ENCODE measurements at places on chromosomes 5 and 9.

- no peak for DNase-seq
These were observed 1844.3 kb downstream of the MAT2B start for GRCh38 chr5:165349735-165350134.

- DNase-seq = no peak
These were observed 33.1 kb downstream of the ANKRD33B start for GRCh38 chr5:10596886-10597451.

GRCh38 chr9:18215626-18216025 is 258.3 kb upstream of the ADAMTSL1 start:
- no peak for DNase-seq

DNA sequence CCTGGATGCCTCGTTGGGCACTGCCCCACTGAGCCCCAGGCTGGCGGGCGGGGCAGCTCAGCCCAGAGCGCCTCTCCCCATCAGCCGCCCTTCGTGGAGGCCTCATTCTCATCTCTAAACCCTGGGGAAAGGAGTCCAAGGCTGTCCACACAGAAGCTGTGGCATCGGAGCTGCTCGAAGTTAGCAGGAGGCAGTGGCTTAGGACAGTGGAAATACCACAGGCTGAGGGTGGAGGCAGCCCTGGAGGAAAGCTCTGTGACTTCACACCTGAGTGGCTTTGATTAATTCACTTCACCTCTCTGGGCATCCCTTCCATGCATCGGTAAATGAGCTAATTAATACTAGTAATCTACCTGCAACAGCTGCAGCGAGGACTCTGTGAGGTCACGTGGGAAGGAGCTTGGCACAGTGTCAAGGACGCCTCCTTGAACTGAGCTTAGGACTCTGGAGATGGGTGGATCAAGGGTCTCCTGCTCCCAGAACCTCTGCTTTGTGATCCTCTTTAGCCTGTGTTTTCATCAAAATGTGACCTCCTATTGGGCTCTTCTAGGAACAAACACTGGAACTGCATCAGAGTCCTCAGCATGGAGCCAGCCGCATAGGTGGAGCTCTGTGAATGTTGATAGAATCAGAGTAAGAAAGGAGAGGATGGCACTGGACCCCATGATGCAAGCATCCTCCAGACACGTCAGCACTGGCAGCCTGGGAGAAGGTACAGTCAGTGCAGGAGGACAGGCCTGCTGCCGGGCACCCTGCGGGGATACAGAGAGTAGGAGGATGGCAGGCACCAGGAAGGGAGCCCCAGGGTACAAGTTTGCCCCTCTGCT is 842 bp upstream of the ANGPTL2 start:
- DNase-seq = no peak

DNA sequence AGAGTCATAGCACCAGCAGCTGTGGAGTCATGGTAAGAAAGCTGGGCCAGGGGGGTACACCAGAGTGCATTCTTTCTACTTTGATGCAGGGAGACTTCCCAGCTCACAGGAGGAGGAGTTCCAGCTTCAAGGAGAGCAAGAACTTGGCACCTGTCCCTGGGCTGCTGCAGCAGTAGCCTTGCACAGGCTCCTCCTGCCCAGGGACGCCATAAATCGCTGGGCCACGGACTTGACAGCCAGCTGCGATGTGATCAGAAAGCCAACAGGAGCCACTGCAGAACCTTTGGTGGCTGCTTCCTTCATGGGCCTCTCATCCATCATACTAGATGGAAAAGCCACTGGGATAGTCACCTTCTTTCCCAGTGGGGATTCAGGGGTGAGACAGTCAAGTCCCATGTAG is 234.7 kb downstream of the NMUR2 start:
- DNase-seq = no peak
